Fibroblast of lung (primary cell): ENCODE measurements at places on chromosomes 5 and 9. TPM values are rescaled to one million over a fixed set of nuclear protein-coding genes. Genes with fewer than 3 reads are reported as not detected.

PAPPA gene
- total RNA-seq = 33.4 and 45.7 TPM in 2 replicates

MCTP1 gene
- 3.6 and 7.9 TPM in 2 replicates for total RNA-seq

IFNB1 gene
- total RNA-seq = under 0.01 and 0.17 TPM in 2 replicates

ANKRD20A1 gene
- under 0.01 TPM in 1 of 2 replicates, not detected in the other for total RNA-seq

FLT4 gene
- 0.17 and 0.26 TPM in 2 replicates for total RNA-seq

SPATA31E1 gene
- total RNA-seq = not detected in 2 replicates
